Cardiac muscle cell (in vitro differentiated cells and primary cell): ENCODE measurements at places on chromosomes 1 and 21. TPM values are rescaled to one million over a fixed set of nuclear protein-coding genes. Genes with fewer than 3 reads are reported as not detected.

Gene SDF4
- 172 and 180 TPM in 2 replicates for polyA plus RNA-seq

Gene CLIC6
- not detected in 2 replicates for polyA plus RNA-seq

Gene PADI1
- 4.9 and 6.7 TPM in 2 replicates for polyA plus RNA-seq

Gene ACTN2
- 785 and 814 TPM in 2 replicates for polyA plus RNA-seq

Gene B3GALT5
- polyA plus RNA-seq, result 0.40 and 1.1 TPM in 2 replicates

Gene DMRTA2
- 0.27 TPM in 1 of 2 replicates, not detected in the other for polyA plus RNA-seq

Gene RAB3B
- polyA plus RNA-seq, result 1.5 and 4.2 TPM in 2 replicates

Gene CFAP57
- 0.09 and 0.72 TPM in 2 replicates for polyA plus RNA-seq

Gene PER3
- 2.9 and 12.9 TPM in 2 replicates for polyA plus RNA-seq

Gene CELA2B
- 0.26 TPM in 1 of 2 replicates, not detected in the other for polyA plus RNA-seq

Gene CFAP107
- polyA plus RNA-seq, result not detected in 2 replicates

Gene PADI3
- polyA plus RNA-seq, result 1.3 TPM in 1 of 2 replicates, not detected in the other

Gene CRYBG2
- 0.89 and 1.7 TPM in 2 replicates for polyA plus RNA-seq

Gene EDN2
- polyA plus RNA-seq, result 1.8 TPM in 2 replicates

Gene ZSWIM5
- 7.6 and 8.6 TPM in 2 replicates for polyA plus RNA-seq

Gene HORMAD1
- polyA plus RNA-seq, result not detected in 2 replicates

Gene PTPN14
- polyA plus RNA-seq, result 4.2 and 4.6 TPM in 2 replicates

Gene TLCD4
- polyA plus RNA-seq, result 15.1 and 24.9 TPM in 2 replicates

Gene MAB21L3
- 0.47 and 0.48 TPM in 2 replicates for polyA plus RNA-seq

Gene CR1
- polyA plus RNA-seq, result not detected in 2 replicates

Gene PYHIN1
- polyA plus RNA-seq, result not detected in 2 replicates

Gene SLC19A1
- 35.1 and 50.3 TPM in 2 replicates for polyA plus RNA-seq

Gene MECR
- 60.0 and 62.8 TPM in 2 replicates for polyA plus RNA-seq

Gene FLG2
- not detected in 2 replicates for polyA plus RNA-seq

Gene HAPLN2
- 8.5 and 15.7 TPM in 2 replicates for polyA plus RNA-seq

Gene KDF1
- 0.35 and 0.37 TPM in 2 replicates for polyA plus RNA-seq

Gene YIPF1
- 28.3 and 29.7 TPM in 2 replicates for polyA plus RNA-seq

Gene MAP10
- 5.8 and 9.4 TPM in 2 replicates for polyA plus RNA-seq

Gene A3GALT2
- 0.57 TPM in 1 of 2 replicates, not detected in the other for polyA plus RNA-seq

Gene ZNF648
- not detected in 2 replicates for polyA plus RNA-seq

Gene NUF2
- polyA plus RNA-seq, result 7.6 and 40.4 TPM in 2 replicates

Gene FMO4
- polyA plus RNA-seq, result 2.6 and 3.8 TPM in 2 replicates

Gene CA14
- 68.2 and 133 TPM in 2 replicates for polyA plus RNA-seq

Gene RBM34
- polyA plus RNA-seq, result 63.8 and 77.3 TPM in 2 replicates

Gene RBP7
- 2.3 and 4.3 TPM in 2 replicates for polyA plus RNA-seq

Gene PKLR
- not detected in 2 replicates for polyA plus RNA-seq

Gene GUCA2B
- not detected in 2 replicates for polyA plus RNA-seq

Gene ITLN1
- 0.34 TPM in 1 of 2 replicates, not detected in the other for polyA plus RNA-seq

Gene RGS13
- 2.0 and 4.8 TPM in 2 replicates for polyA plus RNA-seq

Gene VCAM1
- polyA plus RNA-seq, result 443 and 806 TPM in 2 replicates

Gene APCS
- not detected in 2 replicates for polyA plus RNA-seq

Gene SMCP
- not detected in 2 replicates for polyA plus RNA-seq

Gene CHODL
- polyA plus RNA-seq, result 1.5 and 2.3 TPM in 2 replicates

Gene RNU1-2
- polyA plus RNA-seq, result 3.8 TPM in 1 of 2 replicates, not detected in the other

Gene ACTL8
- polyA plus RNA-seq, result not detected in 2 replicates

Gene UBXN10
- 0.79 and 1.3 TPM in 2 replicates for polyA plus RNA-seq

Gene EFNA1
- polyA plus RNA-seq, result 83.5 and 104 TPM in 2 replicates

Gene SSX2IP
- 12.3 and 20.8 TPM in 2 replicates for polyA plus RNA-seq

Gene ARMH1
- polyA plus RNA-seq, result 2.8 and 9.0 TPM in 2 replicates

Gene KLHDC9
- 41.2 and 48.7 TPM in 2 replicates for polyA plus RNA-seq

Gene NEXN
- 83.9 and 84.1 TPM in 2 replicates for polyA plus RNA-seq

Gene BTG3
- 43.7 and 54.7 TPM in 2 replicates for polyA plus RNA-seq

Gene CRABP2
- 824 and 1,249 TPM in 2 replicates for polyA plus RNA-seq

Gene LDLRAD2
- 1.3 and 3.4 TPM in 2 replicates for polyA plus RNA-seq

Gene TMEM200B
- polyA plus RNA-seq, result 18.7 and 33.0 TPM in 2 replicates

Gene MROH9
- not detected in 2 replicates for polyA plus RNA-seq

Gene PSMA5
- polyA plus RNA-seq, result 96.6 and 103 TPM in 2 replicates
